ENCODE measurements at places on chromosomes 5 and 9.

DNA sequence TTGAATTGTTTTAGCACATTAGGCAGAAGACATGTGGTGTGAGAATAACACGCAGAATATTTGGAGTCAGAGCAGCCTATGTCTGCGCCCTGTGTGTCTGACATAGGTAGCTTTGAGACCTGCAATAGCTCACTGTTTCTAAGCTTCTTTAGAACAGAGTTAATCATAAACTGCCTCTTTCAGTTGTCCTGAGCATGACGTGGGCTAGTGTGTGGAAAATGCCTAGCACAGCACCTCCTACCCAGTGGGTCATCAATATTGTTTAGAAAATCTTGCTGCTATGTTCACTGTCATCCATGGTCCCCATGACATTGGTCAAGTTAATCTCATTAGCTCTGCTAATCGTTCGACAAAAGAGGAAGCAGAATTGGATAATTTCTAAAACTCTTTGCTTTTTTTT lies 357.4 kb upstream of the SGCD start:
- no peak for DNase-seq

DNA sequence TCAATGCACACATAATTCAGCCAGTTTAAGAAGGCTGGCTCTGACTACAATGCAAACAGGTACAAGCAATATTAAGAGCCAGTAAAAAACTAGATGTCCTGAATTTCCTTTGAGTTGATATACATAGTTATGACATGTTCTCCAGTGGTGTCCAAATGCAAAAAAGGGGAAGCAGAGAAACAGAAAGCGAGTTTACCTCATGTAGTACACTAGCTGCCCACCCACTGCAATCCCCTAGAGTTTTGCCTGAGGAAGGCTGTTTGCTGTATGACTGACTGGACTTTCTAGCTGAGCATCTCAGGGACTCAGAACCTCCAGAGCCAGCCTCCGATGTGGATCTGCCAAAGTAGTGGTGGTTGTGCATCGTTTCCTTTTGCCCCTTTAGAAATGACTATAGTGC lies 44.8 kb upstream of the SLC1A3 start:
- DNase-seq, result no peak

DNA sequence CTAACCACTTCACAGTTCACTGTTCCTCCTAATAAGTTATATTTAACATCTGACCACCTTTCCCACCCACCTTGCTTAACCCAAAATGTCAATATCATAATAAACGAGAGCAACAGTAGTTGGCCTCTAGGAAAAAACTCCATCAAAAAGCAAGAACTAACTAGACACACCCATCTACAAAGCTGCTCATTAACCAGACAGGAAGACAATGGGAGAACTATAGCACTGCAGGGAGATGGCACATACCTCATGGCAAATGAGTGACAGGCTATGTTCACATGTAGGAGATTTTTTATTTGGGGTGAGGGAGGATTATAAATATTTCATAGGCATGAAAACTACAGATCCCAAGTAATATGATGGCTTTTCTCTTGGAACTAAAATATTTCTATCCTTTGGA lies 23.6 kb upstream of the CDK5RAP2 start:
- DNase-seq, result no peak

DNA sequence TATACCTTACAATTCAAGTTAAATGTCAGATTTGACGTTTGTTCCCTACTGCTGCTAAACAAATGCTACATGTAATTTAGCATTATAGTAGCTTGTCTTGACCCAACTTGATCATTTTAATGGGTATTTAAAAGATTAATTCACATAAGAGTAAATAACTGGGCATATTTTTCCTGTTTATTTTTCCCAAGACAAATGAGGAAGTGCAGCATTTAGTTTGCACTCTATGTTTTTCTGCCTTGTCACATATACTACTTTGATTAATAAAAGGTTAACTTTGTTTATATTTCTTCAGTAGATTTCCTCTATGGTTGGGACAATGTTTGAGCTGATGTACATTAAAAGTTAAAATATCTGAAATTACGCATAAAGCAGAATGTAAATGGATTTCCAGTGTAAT lies 641.8 kb downstream of the PRR16 start:
- no peak for DNase-seq

GRCh38 chr5:89440670-89441069 lies 557.7 kb upstream of the MEF2C start:
- DNase-seq, result no peak

GRCh38 chr5:10658265-10658664 lies 94.4 kb downstream of the ANKRD33B start:
- no peak for DNase-seq

GRCh38 chr9:110126986-110127864 lies 80.7 kb downstream of the C9orf152 start:
- DNase-seq, result no peak

Measured in CD4-positive, alpha-beta T cell (primary cell).